Cortex of kidney (tissue), 1 donor: ENCODE measurements at places on chromosomes 5 and 9.

GRCh38 chr5:91423871-91424270 is 40.8 kb upstream of the ARRDC3 start:
- DNase-seq: no peak

DNA sequence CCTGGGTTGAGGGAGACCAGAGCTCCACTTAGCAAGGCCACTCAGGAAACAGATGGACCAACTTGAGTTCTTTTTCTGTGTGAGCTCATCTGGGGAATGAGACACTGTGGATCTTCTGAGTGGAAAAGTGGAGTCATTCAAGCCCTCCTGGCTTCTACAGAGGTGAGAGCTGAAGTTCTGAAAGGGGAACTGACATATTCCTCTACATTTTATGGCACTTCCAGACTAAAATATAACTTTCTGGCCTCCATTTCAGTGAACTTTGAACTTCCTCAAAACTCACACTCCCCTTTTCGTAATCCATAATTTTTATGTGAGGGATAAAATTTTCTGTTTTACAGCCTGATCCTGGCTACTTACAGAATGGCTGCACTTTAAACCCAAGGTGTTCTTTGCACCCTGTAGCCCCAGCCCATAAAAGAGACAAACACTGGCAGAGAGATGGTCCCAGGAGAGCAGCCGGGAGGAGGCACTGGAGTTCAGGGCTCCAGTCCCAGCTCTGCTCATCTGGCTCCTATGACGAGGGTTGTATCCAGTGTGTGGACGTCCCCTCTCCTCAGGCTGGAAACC is 10.8 kb downstream of the SPAAR start:
- DNase-seq: no peak

GRCh38 chr9:83379045-83379444 is 159.2 kb downstream of the FRMD3 start:
- DNase-seq: no peak

DNA sequence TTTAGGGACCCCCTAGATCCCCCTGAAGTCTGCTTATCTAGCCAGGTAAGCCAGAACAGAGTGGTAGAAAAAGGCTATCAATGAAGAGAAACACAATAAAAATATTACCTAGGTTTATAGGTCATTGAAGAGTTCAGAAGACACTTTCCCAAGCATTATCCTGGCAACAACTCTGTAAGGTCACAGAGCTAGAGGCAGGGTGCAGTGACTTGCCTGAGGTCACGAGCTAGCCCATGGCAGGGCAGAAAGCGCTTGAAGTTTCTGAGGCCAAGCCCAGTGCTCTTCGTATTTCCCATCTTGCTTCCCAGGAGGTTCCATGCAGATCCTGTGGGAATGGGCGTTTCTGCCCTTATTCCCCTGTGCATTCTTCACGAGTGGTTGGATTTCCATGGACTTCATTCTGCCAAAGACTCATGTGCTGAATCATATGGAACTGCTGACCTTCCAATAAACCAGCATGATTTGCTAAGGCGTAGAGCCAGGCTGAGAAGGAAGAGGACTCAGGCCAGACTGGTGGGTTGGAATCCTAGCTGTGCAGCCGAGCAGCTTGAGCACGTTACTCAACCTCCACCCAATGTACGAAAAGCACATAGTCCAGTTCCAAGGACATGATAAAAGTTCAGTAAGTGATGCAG is 22.1 kb downstream of the TRMO start:
- no peak for DNase-seq

- no peak for DNase-seq
These were observed 148.3 kb upstream of the IER5L start for GRCh38 chr9:129326061-129327005.

GRCh38 chr9:121368745-121369144 is 1.3 kb downstream of the STOM start:
- DNase-seq: no peak

GRCh38 chr9:111179577-111179976 is 141.3 kb upstream of the LPAR1 start:
- DNase-seq: no peak

DNA sequence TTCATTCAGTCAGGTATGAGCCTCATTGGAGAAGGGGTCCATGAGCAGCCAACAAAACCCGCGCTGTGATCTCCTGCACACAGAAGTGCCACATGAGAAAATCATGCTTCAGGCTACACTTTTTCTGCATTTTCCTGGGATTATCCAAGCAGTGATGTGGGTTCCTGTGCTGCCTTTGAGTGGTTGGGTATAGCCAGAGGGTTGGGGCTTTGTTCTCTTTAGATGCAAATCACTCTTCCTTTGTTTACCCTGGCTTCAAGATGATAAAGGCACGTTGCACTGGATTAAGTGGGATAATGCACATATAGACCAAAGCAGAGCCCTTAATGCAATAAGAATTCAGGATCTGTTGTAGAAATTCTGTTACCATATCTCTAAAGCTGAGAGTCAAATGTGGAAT is 18.7 kb downstream of the ECM2 start:
- no peak for DNase-seq

DNA sequence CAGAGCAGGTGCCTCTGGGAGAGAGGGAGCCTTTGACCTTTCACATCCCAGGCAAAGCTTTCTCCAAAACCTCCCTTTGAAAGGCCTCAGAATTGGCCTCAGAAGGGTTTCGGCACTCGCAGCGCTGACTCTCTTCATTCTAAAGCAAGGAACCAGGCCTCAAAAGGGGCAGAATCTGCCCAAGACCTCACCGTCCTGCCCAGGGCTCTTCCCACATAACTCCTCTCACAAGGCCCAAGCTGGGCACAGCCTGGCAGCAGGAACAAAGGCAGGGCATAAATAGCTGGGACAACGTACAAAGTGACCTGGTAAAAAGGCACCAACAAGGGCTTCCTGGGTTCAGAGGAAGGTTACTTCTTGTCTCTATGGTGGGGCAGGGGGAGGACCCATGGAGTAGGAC is 166.3 kb upstream of the FSTL4 start:
- no peak for DNase-seq

DNA sequence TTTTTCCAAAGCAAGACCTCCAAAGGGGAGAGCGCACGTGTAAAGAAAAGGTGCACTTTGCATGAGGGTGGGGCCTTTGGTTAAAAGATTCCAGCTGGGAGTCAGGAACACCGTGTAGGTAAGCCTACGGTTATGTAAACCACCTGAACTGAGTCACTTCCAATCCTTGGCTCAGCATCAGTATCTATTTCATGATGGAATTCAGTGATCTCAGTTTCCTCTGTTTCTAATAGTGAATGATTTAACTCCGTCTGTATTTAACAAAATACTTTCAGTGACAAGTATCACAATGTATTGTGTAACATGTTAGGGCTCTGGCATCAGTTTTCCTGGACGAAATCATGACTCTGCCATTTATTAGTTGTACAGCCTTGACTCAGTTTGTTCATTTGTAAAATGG is 1.3 kb upstream of the SVEP1 start:
- DNase-seq: no peak

DNA sequence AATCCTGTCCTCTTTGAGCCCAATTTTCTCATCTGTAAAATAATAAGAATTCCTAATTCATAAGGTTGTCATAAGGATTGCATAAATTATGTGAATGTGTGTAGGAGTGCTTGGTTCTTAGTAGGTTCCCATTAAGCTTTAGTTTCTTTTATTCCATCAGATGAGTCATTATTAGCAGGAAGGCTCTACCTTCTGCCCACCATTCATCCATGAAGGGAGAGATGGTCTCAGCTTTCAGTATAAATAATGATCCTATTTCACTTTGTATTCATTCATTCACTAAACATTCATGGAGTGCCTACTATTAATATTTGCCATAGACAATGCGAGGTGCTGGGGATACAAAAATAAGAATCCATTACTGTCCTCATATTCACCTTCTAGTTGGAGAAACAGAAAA is 3.0 kb downstream of the CMYA5 start:
- no peak for DNase-seq

DNA sequence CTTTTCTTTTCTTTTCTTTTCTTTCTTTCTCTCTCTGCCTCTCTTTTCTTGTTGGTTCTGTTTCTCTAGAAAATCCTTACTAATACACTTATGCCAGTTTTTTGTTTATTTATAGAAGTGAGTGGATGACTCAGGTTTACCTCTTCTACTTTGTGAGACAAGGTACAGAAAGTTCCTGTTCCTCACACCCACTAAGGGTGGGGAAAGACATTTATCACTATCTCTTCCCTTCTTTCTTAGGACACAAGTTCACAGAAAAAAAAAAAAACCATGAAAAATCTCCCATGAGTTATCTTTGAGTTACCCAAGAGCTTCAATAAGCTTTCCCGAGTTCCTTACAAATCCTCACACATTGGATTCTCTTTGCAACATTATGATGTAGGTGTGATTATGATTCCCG is 60.9 kb upstream of the CD180 start:
- no peak for DNase-seq

DNA sequence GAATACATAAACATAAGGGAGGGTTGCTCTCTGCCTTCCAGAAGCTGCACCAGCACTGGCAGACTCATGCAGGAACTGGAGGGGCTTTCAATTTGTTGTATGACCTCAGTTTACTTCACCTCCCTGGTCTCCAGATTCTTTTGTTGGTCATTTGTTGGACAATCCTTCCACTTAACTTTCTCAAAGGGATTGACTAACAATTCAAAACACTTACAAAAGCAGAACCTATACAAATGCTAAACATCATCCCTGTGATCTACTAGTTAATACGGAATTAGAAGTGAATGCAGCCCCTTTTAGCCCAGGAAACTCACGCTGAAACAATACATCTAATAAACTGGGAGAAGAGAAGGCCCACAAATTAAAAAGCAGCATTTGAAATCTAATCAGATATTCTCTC is 404.6 kb upstream of the BRINP1 start:
- no peak for DNase-seq

- DNase-seq: no peak
These were observed 357.6 kb upstream of the IRX4 start for GRCh38 chr5:2240118-2240904.

DNA sequence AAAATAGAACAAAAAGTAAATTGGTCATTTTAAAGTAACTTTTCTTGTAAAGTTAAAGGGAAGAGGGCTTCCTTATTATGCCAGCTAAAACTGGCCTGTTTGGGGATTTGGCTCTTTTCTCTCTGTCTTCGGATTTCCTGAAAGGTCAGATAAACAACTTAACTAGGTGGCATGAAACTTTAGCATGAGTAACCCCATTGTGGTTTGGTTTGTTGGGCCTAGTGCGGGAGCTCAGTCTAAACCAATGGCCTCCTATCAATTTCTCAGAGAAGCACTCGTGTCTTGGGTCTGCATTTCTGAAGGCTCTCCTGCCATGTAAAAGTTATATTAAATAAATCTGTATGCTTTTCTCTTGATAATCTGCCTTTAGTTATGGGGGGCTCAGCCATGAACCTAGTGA is 48.5 kb upstream of the ANKH start:
- DNase-seq: no peak

- DNase-seq: no peak
These were observed 127.1 kb downstream of the ZNF354C start for GRCh38 chr5:179187229-179187678.

DNA sequence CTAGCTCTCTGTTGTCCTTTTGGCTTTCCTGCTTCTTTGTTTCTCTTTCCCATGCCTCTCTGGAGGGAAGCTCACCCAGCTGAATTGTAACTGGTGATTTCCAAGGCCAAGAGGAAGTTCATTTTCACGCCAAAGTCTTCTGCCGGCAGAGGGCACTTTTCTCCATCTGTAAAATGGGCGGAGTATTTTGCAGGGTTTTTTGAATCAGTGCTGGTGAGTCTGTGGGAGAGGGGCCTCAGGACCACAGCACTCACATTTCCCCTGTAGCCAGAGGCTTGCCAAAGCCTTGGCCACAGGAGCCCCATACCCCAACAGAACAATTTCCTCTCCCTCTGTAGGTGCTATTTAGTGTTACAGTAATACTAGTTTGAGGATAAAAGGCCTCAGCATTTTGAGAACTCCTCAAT is 42.3 kb upstream of the MATR3 start:
- no peak for DNase-seq

- DNase-seq: no peak
These were observed 205.4 kb downstream of the LURAP1L start for GRCh38 chr9:12980085-12980851.

GRCh38 chr5:147384346-147385193 is 125.3 kb downstream of the DPYSL3 start:
- DNase-seq: no peak

DNA sequence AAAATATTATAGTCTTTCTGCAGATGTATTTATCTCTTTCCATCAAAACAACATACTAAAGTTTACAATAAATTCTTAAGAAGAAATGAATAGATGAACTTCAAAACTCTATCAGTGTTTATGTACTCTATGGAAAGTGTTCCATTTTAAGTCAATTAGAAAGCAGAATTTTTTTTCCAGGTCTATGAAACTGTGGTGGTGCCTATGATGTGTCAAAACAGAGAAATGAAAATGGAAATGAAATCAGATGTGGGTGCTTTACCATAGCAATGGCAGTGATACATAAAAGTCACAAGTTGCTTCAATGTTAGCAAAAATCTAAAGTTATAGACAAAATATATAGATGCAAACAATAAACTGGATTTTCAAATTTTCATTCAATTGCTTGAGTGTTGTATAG is 97.3 kb downstream of the PTCH1 start:
- DNase-seq: no peak

DNA sequence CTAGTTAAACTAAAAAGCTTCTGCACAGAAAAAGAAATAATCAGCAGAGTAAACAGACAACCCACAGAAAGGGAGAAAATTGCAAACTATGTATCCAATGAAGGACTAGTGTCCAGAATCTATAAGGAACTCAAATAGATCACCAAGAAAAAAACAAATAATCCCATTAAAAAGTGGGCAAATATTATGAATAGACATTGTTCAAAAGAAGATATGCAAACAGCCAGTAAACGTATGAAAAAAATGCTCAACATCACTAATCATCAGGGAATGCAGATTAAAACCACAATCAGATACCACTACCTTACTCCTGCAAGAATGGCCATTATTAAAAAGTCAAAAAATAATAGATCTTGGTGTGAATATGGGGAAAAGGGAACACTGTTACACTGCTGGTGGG is 119.9 kb downstream of the FRMD3 start:
- no peak for DNase-seq

DNA sequence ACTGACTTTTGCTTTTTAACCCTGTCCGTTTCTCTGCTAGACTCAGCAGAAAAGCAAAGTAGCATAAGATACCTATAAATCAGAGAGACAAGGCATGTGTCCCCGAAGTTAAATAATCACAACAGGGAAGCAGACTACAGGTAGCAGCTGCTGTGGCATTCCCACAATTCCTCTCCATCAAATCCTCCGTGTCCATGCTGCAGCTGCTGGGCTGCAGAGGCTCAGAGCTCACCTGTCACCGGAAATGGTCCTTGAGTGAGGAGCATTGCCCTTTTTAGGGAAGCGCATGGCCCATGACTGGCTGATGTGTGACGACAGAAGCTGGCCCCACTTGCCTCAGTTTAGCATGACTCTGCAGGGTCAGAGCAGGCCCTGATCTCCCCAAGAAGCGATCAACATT is 125.0 kb downstream of the MSX2 start:
- no peak for DNase-seq

GRCh38 chr5:51811883-51812471 is 428.7 kb downstream of the ISL1 start:
- DNase-seq: no peak

GRCh38 chr5:39193553-39194465 is 25.6 kb downstream of the FYB1 start:
- DNase-seq: no peak
